Mammary epithelial cell (primary cell): ENCODE measurements at places on chromosomes 3 and 15. TPM values are rescaled to one million over a fixed set of nuclear protein-coding genes. Genes with fewer than 3 reads are reported as not detected.

INSYN1 gene
- total RNA-seq: 1.3 TPM

MRPS22 gene
- 54.3 and 62.3 TPM in 2 replicates for total RNA-seq

- DNase-seq: no peak
These were observed 93.0 kb downstream of the HHLA2 start for GRCh38 chr3:108389372-108389771.

GRCh38 chr3:196842567-196843434 lies 24.9 kb upstream of the SENP5 start:
- DNase-seq: no peak

DNA sequence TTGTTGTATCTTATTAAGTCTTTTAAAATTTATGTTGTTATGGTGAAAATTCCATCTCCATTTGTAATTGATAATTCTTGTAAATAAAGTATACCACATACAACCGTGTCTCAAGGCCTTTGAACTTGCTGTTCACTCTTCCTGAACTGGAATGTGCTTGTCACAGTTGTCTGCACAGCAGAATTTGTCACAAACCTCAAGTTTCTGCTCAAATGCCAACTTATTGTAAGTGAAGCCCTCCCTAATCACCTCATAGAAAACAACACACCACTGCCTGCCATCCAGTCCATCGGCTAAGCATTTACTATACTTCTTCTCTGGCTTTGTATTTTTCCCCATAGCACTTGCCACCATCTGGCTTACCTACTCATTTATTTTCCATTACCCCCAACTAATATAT lies 192.3 kb downstream of the THRB start:
- DNase-seq: no peak

DNA sequence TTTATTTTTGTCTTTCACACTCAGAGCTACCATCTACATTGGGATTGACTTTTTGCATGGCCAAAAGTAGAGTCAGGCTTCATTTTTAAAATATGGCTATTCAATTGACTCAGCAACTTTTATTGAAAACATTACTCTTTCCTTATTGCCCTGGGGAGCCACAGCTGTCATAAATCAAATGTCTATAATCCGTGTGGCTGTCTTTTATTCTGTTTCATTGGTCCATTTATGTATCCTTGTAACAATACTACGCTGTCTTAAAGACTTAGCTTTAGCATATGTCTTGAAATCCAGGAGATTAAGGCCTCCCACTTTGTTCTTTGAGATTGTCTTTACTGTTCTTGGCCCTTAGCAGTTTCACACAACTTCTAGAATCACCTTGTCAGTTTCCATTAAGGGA lies 55.2 kb downstream of the CEMIP start:
- DNase-seq: no peak

DNA sequence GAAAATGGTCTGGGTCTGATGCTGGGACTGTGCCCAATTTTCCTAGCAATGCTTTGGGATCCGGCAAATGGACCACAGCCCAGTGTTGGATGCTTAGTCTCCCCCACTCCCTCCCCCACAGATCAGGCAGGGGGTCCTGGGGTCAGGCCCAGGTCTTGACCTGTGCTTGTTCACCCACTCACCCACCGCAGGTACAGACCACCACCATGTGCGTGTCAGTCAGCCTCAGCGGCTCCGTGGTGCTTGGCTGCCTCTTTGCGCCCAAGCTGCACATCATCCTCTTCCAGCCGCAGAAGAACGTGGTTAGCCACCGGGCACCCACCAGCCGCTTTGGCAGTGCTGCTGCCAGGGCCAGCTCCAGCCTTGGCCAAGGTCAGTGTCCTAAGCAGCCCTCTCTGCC lies 10.6 kb downstream of the GRM2 start:
- DNase-seq: no peak

CAMK2N2 gene
- not detected for total RNA-seq

RBP2 gene
- total RNA-seq: not detected in 2 replicates

DNA sequence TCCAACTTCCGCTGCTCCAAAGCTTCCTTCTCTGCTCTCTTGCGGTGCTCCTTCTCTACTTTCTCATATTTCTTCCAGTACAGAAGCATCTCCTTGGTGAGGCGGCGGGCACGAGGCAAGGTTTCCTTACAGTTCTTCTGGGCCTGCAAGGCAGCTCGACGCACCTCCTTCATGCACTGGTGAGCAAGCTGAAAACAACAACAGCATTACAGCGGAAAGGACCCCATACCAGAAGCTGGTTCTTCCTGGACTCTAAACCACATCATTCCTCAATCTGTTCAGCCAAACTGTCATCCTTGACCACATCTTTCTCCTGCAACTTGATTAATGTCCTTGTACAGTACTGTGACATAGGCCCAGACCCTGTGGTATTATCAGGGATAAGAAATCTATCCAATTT lies 36.4 kb downstream of the INO80 start:
- DNase-seq: no peak

- DNase-seq: no peak
These were observed 41.1 kb upstream of the AP3B2 start for GRCh38 chr15:82750831-82751180.

CPN2 gene
- not detected for total RNA-seq

GPR62 gene
- total RNA-seq: 0.14 TPM in 1 of 2 replicates, not detected in the other

- peak; percentile 65 for DNase-seq
These were observed at the start of gene MED12L for GRCh38 chr3:151085227-151085888. Gene MED12L, plus strand, starts transcription at chr3:151085664. Its CDS starts 1,263 bp downstream, at chr3:151086927.

ALDH1A3 gene
- total RNA-seq: 228 and 347 TPM in 2 replicates

GRCh38 chr15:66189291-66189690 lies 64.3 kb downstream of the MEGF11 start:
- no peak for DNase-seq

DNA sequence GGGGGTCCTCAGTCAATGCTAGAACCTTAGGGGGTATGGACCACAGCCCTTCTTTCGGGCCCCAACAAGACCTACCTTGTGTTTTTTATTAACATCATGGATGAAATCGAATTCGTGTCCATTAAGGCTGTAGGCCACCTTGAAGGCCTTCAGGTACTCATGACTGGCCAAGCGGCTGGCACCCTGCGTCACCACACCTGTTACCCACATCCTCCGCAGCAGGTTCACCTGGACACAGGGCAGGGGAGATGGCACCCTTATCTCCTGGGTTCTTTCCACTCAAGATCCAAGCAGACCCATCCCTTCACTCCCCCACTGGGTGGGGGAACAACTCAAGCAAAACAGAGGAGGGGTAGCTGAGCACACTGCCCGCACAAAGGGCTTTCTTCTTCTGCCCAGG lies 6.6 kb downstream of the MFGE8 start:
- no peak for DNase-seq

DNA sequence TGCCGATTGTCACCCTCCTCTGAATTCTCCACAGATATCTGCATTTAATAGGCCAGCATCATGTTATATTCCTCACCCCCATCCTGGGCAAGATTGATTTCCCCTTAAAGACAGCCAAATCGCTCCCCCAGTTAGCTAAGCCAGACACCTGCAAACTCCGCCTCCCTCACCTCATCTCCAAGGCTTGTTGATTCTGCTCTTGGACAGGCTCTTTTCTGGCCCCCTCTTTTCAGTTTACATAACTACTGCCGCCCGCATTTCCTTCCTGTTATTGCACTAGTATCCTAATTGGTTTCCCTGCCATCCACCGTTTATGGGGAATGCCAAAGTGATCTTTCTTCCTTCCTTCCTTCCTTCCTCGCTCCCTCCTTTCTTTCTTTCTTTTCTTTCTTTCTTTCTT lies 214.7 kb upstream of the MRPL3 start:
- no peak for DNase-seq

TRH gene
- total RNA-seq: not detected in 2 replicates

- peak; percentile 56 for DNase-seq
These were observed 7.9 kb upstream of the OR4F6 start for GRCh38 chr15:101795455-101795854.

ATRIP gene
- 7.2 TPM for total RNA-seq

DNA sequence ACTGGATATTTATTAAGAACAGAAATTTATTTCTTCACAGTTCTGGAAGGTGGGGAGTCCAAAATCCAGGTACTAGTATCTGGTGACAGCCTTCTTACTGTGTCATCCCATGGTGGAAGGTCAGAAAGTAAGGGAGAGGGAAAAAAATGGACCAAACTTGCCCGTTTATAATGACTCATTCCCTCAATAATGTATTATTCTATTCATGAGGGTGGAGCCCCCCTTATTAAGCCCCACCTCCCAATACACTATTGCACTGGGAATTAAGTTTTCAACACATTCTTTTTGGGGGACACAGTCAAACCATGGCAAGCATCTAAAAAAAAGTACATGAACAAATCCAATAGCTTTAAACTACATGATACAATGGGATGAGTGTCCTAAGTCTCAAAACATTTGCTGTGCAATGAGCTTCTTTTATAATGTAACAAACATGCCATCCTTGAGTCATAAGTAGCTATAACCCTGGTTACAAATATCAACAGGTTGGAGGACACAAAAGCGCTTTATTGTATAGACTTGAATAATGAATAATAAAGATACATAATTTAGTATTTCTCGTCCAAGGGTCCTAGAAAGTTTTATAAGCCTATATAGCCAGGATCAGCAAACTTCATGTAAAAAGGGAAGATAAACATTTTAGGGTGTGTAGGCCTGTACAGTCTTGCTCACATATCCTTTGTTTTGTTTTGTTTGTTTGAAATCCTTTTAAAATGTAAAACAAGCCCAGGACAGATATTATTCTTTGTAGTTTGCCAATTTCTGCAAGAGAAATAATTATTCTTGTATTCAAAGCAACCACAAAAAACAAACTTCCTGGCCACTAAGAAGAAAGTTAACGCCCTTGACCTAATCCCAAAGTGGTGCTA lies 160.6 kb upstream of the RAP2B start:
- peak; percentile 20 for DNase-seq

GRCh38 chr3:185988080-185988815 lies 50.4 kb upstream of the TRA2B start:
- no peak for DNase-seq

FBLN2 gene
- total RNA-seq: 0.43 TPM in 1 of 2 replicates, not detected in the other

DNA sequence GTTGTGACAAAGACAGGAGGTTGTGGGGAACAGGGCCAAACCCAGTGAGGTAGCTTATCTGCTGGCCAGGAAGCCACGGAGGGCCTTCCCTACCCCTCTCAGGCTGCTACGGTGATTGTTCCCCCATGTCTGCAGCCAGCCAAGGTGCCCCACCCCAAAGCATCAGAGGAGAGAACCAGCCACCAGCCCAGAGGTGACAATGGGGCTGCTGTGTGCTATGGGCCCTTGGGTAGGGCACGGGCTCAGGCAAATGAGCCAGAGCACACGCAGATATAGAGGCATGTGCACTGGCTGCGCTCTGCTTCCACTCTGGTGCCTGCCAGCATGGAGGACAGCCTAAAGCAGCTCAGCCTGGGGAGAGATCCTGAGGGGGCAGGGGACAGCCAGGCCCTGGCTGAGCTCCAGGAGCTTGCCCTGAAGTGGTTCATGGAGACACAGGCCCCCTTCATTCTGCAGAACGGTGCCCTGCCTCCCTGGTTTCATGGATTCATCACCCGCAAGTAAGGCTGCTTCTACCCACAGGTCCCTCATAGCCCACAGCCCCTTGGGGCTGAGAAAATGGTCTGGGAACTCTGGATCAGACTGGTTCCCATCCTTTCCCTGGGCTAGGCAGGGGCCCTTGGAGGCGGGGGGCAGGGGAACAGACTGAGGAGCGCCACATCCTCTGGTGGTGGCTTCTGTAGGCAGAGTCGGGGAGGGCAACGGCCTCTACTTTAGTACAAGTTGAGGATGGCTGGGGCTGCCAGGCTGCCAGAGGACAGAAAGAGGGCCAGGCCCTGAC lies at the start of gene SH2D7:
Gene SH2D7 (plus strand): TSS at position 301 of the 781 bp plus-strand sequence. CDS start 24 bp downstream, at position 325.
- DNase-seq: no peak

GNL3 gene
- total RNA-seq: 81.5 TPM

DNA sequence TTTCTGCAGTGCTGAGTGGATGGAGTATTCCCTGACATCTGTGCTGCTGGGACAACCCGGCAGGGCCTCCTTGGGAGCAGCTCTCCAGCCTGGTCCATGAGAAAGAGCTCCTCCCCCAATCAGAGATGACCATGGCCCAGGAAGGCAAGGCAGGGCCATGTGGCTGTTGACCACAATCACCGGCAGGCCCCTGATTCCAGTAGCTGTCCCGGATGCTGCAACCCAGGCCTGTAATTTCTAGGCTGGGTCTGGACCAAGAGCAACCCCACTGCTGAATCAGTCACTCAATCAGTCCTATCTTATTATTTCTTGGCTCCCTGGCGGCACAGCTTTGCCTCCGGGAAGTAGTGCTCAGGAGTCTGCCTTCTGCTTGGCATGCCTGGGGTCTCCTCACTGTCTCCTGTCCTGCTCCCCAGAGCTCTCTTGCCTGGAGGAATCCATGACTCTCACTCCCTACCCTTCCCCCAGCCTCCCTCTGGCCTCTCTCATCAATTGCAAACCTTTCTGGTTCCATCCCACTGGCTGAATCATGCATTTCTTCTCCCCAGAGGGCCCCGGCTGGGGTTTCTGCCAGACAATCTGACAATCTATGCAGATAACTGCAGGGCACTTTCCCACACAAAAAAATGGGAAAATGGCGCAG lies 32.6 kb upstream of the ITGA11 start:
- DNase-seq: no peak

DNA sequence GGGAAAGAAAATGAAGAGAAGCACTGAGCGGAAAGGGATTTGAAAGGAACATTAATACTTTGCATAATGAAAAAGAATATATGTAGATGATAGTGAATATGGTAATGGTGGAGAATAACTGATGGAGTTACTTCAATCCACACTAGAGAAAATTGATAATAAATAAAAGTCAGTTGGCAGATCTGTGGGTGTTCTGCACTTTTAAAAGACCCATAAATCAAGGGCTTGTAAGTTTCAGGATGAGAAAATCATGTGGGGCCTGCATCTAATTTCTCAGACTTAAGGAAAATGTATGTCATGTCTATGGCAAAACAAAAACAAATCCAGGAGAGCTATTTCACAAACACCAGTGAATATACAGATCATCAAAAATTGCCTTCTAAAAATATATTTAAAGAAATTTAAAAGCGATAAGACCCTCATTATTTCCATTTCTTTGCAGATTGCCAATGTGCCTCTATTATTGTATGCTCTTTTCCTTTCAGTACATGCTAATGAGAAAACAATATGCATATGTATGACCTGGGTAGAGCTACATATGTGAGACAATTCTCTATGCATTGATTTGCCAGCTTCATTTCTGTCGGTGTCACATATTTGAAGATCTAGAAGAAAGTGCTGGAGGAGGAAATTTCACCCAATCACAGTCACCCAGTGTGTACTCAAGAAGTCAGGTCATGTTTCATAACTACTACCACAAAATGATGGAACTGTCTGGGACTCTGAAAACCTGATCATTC lies 269.9 kb upstream of the PDZRN3 start:
- no peak for DNase-seq

ZMYND10 gene
- total RNA-seq: 0.13 and 0.52 TPM in 2 replicates

- no peak for DNase-seq
These were observed 974.6 kb downstream of the FHIT start for GRCh38 chr3:60276615-60277014.

GRCh38 chr15:31843426-31844055 lies 186.8 kb upstream of the CHRNA7 start:
- DNase-seq: no peak

BFSP2 gene
- total RNA-seq: not detected in 2 replicates

- DNase-seq: no peak
These were observed 81.9 kb upstream of the TOPAZ1 start for GRCh38 chr3:44159696-44160300.

DNA sequence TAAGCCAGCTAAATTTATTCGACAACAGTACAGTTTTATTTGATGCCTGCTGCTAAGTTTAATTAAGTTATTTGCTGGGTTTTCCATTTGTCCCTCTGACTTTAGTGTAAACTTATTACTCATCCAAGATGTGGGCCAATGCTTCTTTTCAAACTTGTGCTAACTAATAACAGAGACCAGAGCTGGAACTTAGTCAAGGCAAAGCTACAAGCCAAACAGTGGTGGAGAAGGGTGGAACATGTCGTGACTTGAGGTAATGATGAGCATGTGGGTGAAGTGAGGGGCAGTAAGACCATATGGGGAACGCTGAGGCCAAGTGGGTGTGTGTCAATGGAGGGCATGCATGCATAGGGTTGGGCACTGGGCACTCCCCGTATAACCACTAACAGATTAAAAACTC lies 63.9 kb downstream of the NMD3 start:
- peak; percentile 94 for DNase-seq
